ENCODE measurements at places on chromosomes 2 and 18. TPM values are rescaled to one million over a fixed set of nuclear protein-coding genes. Genes with fewer than 3 reads are reported as not detected.

Gene POMC
- total RNA-seq, result 6.3 TPM

Gene TM4SF20
- total RNA-seq, result not detected

Gene LINC00305
- total RNA-seq, result not detected

Gene GBX2
- total RNA-seq, result 8.1 TPM

Gene KCNE4
- 0.07 TPM for total RNA-seq

Gene HDAC4
- total RNA-seq, result 11.7 TPM

Gene DAW1
- total RNA-seq, result 0.25 TPM

Gene PCARE
- total RNA-seq, result not detected

Gene C1GALT1C1L
- not detected for total RNA-seq

Gene VIT
- not detected for total RNA-seq

Gene LIMS3
- total RNA-seq, result 2.6 TPM

Gene KCNF1
- 0.20 TPM for total RNA-seq

Data from mammary microvascular endothelial cell (primary cell).